ENCODE measurements at places on chromosomes 16 and 17. TPM values are rescaled to one million over a fixed set of nuclear protein-coding genes. Genes with fewer than 3 reads are reported as not detected.

The CASKIN1 gene
- polyA plus RNA-seq: 0.29 TPM

The GJC1 gene
- 1.2 TPM for polyA plus RNA-seq

The CYGB gene
- polyA plus RNA-seq: 3.1 TPM

The DDX28 gene
- polyA plus RNA-seq: 4.0 TPM

The PIMREG gene
- 1.7 TPM for polyA plus RNA-seq

The MFSD6L gene
- 0.75 TPM for polyA plus RNA-seq

The BICDL2 gene
- polyA plus RNA-seq: 144 TPM
